ENCODE measurements at places on chromosomes 2 and 18.
A peak's percentile ranks its signal among the peaks of the same experiment; 100 is the strongest.

- no peak for DNase-seq
Measured at GRCh38 chr2:191983186-191983585, 136.3 kb upstream of the CAVIN2 start.

DNA sequence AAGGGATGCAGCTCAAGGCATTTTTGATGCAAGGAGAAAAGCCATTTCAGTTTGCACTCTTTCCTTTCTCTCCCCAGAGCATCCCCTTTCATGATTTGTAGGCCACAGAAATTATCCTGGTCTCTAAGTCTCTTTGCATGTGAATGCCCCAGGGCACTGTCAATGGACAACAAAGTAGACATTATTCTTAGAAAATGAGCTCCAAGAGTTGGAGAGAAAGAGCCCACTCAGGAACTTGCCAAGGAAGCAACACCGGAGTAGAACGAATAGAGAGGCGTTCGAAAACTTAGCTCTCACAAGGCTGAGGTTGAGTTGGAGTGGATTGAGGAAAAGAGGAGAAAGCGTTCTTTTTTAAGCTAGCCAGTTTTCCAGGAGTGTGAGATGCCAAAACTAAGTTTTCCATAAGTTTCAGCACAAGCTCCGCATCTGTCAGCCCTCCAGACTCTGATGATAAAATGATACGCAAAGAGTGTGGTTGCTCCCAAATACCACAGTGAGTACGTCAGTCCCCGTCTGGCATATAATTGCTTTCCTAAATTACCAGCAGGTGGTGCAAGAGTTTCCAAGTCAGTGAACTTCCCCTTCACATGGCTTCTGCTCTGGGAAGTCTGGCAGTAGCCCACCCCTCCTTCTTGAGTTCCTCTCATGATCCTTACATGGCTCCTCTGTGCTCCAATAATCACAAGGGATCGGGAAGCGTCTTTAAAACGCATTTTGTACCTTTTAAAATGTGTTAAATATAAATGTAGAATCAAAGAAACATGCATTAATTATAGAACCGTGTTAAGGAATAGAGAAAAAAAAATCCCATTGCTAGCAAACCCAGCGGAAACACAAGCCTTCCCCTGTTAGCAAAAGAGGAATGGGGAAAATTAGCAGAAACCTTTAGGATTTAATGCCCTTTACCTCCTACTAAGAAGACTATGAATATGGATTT is 1060.6 kb upstream of the FANCL start:
- DNase-seq, result peak; percentile 49

DNA sequence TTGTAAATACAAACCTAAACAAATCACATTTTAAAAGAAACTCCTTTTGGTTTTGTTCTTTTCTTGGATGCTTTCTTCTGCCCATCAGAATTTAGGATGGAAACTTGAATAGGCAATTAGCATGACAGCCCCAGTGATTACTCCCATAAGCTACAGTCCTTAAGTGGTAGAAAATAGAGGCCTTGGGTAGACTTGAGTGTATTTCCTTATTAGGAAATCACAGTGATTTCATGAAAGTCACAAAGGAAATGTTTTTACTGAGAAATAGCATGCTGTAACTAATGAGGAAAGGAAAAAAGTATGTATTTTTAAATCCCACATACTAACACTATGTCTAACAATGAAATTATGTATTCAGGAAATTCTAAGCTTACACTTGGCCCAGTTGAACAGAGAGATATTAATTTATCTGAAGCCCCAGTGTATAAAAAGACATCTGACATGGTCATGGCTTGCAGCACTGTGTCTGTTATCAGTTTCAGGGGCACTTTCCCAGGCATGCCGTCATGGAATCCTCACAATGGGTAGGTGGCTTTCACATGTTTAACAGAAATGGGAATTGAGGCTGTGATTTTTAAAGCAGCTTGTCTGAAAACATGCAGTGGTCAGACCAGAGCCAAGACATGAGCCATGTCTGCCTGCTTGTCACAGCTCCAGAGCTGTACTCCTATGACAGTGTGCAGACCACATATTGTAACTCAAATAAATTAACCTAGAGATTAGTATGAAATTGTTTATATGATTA is 79.7 kb upstream of the TRIB2 start:
- DNase-seq, result no peak

DNA sequence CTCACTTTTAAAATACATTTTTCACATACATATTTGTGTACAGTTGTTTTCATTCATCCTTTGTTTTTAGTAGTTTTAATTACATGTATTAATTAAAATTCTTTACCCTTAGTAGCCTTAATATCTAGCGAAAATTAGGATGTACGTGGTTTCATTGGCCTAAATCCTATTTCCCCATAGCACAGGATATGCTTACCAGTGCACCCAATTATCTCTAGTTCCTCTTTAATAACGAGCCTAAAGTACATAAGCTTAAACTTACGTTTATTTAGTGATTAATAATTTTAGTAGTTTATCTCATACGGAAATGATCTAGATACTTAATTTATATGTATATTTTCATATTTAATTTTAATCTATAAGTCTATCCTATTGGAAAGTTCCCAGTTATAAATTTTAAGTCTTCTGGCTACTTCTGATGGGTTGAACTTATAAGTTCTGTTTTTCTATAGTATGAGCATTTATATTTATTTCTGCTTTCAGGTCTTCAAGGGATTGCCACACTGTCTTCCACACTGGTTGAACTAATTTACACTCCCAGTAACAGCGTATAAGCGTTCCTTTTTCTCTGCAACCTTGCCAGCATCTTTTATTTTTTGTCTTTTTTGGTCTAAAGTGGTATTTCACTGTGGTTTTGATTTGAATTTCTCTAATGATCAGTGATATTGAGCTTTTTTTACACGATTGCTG is 21.4 kb upstream of the RUFY4 start:
- DNase-seq, result no peak

DNA sequence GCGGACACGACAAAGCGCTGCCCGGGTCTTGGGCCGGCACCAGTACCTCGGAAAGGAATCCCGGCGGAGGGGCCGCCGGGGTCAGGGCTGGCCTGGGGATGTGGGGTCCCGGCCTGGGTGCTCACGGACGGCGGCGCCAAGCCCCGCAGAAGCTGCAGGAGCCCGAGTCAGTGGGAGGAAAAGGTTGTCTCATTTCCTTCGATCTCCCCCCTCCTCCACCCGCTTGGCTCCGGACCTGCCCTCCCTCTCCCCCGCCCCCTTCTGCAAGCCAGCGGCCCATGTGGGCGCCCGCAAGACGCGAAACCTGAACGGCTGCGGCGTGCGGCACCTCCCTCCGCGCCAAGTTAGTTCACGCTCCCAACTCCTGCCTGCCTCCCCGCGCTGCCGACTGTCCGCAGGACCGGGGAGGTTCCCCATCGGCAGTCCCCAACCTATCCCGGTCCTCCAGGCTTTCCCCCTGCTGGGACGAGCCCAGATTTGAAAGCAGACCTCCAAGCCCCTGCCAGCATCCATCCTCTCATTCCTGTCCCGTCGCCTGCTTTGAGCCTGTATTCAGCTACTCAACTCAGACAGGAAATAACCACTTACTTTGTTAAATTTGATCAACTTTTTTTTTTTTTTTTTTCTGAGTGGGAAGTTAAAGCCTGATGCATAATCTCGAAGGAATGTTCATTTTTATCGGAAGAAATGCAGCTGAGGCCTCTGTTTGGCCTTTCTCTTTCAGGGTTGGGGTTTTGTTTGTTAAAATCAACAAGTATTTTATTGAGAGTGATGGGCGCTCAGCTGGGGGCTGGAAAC is at the start of gene EVA1A:
Gene EVA1A, minus strand, starts transcription at position 172 of the 798 bp plus-strand sequence. CDS start 42,799 bp downstream, outside the sequence.
- peak; percentile 76 for DNase-seq

DNA sequence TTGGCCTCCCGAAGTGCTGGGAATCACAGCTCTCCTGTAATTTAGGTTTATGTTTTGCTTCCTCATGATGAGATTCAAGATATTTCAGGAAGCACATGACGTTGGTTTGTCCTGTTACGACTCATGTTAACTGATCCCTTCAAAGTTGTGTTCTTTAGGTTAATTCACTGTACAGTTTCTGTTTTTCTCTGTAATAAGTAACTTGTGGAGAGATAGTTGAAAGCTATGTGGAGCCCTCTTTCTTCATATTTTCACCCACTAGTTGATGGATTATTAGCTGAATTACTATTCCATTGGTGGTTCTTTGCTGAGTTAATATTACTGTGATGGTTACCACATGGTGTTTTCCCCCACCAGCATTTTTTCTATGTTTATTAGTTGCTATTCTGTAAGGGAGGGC is 18.3 kb upstream of the CHCHD5 start:
- DNase-seq, result no peak

- DNase-seq, result no peak
Measured at GRCh38 chr2:43484323-43484930, 111.4 kb downstream of the THADA start.

DNA sequence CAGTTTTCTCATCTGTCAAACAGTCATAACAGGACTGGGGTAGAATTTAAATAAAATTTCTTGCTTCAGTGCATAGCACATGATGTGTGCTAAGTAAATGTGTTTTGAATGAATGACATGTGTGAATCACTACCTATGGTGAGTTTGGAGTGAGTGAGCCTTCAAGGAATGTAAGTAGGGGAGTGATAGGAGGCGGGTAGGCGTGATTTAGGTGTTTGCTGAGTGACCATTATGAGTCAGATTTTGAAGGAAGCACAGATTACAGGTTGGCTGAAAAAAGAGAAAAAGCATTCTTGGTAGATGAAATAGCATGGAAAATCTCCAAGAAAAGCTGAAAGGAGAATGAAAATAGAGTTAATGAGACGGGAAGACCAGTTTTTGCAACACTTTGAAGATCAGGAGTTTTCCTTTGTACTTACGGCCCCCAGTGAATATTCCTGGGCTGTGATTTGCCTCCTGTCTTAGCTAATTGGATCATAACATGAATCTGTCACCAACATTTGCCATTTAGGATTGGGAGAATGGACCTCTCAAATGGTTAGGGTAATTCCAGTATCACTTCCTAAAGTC is 136.9 kb upstream of the GATA6 start:
- no peak for DNase-seq

DNA sequence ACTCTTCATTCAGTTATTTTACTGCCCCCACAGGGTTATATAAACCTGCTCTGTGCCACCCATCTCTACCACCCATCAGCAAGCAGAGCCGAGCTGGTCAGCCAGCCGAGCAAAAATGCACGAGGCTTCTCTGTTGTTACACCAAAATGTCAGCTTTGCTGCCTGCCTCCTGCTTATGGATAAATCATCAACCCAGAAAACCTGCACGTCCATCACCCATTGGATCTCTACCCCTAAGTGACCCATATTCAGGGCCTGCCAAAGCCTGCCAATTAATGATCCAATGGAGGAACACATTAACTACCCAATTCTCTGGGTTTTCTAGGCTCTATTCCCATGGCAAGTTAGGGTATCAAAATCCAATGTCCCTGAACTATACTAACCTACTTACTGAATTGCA is 365.5 kb upstream of the ACVR2A start:
- DNase-seq, result no peak
